ENCODE measurements at places on chromosomes 5 and 9.

- no peak for DNase-seq
Observed at GRCh38 chr9:33125871-33126823, 41.0 kb downstream of the B4GALT1 start.

GRCh38 chr9:91407580-91408318 lies 15.9 kb downstream of the NFIL3 start:
- no peak for DNase-seq

GRCh38 chr5:78597974-78598371 lies 50.6 kb downstream of the LHFPL2 start:
- DNase-seq: no peak

GRCh38 chr5:4544049-4544670 lies 596.0 kb upstream of the ADAMTS16 start:
- no peak for DNase-seq

DNA sequence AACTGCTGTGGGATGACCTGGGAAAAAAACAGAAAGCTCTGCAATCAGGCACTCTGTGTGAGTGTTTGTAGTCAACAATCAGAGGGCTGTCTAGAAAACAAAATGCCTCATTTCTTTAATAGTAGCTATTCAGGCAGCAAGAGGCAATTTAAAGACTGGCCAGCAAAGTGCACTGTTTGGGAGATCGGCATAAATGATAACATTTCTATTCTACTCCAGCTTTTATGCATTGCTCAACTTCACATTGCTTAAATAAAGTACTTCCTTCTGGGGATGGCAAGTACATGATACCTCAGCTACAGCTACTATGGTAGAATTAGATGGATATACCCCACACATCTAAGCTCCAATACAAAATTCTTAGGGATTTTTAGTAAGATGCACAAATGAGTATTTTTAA lies 193.1 kb downstream of the DCP2 start:
- DNase-seq: no peak

- DNase-seq: no peak
Observed at GRCh38 chr5:146726891-146727290, 151.7 kb downstream of the PPP2R2B start.

DNA sequence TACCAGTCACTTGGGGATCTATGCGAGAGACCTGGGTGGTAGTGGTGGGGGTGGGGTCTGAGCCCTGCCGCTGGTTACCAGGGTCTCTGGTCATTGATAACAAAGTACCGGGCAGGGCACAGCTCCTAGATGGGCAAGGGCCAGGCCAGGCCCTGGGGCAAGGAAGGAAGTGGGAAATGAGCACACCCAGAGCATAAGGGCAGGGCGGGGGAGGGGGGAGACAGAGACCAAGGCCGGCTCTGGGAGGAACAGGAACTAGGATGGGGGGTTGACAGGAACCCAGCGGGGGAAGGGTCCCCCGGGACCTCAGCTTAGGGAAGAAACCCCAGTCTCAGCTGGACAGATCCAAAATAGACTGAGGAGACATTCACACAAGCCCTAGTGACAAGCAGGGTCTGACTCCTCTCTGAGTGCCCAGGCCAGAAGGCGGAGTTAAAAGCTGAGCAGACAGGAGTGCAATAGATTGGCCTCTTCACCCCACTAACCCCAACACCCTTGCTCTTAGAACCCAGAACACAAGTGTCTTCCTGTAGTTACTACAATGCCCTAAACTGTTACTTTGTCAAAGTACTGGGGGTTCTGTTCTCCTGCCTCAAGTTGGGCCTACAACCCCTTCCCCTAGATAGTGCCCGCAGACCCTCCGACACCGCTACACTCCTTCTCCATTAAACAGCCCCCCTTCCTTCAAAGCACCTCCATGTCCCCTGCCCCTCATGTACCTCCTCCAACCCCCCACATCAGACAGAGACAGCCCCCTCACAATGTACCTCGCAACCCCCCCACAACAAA lies 628 bp downstream of the ATOSB start:
- no peak for DNase-seq

DNA sequence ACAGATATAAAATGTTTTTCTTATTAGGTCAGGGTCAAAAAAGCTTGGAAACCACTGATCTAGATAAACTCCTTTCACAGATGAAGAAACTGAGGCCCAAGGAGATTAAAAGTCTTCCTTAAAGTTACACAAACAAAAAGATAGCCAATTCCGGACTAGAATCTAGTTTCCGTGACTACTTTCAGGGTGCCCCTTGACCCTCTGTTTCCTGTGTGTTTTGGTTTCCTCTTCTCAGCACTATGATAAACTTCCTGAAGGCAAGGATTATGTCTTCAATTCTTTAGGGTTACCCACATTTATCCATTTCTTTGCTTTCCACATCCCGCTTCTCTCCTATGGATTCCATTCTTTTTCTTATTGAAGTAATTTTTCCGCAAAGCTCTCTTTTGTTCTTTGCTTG lies 83.1 kb downstream of the ADAMTS12 start:
- DNase-seq: no peak

DNA sequence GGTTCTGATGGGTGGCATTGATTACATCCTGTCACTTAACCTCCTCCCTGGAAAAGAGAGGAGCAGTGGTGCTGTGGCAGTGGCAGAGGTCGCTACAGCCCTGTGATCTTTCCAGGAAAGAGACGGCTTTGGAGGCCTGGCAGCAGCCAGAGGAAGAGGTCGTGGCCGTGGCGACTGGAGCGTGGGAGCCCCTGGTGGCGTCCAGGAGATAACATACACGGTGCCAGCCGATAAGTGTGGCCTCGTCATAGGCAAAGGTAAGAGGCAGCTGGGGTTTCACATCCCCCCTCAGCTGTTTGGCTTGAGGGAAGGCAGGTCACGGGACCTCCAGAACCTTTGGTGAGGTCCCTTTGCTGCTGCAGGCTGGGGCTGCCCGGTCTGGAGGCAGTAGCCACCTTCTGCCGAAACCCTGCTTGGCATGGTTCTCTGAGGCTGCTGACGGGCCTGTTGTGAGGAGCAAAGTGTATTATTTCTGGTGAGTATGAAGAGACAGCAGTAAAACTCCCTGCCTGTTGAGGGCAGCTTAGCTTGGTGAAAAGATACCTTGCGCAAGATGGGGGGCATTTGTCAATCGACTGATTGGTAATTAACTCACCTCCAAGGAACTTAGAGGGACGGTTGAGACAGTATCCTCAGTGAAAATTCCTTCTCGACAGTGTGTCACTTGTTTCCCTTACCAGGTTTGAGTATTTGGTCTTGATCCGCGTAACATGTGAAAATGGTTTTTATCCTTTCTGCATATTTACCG lies 38.0 kb upstream of the PRDM12 start:
- no peak for DNase-seq

- DNase-seq: no peak
Observed at GRCh38 chr9:83317244-83317643, 221.0 kb downstream of the FRMD3 start.

DNA sequence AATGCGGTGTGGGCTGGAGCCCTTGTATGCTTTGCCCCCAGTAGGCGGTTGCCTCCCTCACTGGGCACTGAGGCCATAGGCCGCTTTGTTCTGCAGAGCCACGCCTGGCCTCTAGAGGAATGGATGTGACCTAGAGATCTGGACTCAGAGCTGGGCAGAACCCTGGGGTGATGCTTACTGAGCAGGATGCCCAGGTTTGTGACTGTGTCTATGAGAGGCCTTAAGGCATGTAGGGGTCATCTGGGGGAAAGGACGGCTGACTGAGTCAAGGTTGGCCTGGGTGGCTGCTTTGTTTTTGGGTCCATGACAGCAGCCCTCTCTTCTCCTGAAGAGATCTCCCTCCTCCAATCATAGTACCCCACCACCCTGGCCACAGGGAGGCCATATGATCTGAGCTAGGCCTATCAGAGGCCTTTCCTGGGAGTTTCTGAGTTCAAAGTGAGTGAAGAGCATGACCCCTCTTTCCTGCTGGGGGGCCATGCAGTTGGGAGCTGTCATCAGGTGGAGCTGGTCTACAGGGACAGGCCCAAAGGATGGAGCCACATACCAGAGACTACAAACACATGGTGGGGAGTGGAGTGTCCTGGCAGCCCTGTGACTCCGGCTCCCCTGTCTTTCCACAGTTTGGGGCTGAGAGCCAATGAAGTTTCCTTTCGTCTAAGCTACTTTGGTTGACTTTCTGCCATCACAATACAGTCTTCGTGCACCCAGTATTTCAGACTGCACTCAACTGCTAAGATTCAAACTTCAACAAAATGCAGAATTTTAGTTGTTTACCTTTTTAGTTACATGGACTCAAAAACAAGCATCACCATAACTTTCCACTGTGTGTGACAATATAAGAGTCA lies 165.4 kb downstream of the AUH start:
- no peak for DNase-seq

- no peak for DNase-seq
Observed at GRCh38 chr5:59407967-59408366, 485.6 kb downstream of the PDE4D start.

DNA sequence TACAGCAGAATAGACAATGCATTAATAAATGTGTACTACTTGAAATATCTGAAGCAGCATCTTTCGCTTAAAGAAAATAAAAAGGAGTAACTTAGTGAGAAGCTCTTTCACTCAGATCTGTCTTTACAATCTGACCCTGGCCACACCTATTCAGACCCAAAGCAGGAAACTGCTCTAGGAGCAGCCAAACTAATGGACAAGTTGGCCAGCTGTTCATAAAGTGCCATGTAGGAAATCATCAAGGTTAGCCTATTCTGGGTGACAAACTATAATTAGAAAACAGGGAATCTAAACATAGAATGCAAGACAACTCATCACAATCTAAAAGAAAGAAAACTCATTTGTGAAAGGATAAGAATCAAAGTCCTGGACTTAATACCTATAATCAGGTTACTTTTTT lies 101.3 kb downstream of the AGTPBP1 start:
- no peak for DNase-seq

DNA sequence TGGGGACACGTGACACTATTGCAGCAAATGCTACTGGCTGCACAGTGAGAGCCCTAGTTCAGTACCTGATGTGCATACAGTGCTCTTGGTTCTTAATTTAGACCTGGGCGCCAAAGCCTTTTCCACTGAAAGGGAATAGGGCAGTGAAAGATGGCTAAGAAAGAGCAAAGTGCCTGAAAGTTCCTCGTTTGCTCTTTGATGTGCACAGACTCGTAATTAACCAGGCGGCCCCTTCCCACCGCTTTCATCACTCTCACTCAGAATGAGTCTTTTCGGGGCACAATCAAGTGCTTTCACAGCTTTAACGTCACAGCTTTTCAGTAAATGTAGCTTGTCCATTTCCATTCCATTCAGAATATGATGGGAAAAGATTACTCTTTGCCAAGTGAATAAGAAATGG lies 116.6 kb upstream of the ADRA1B start:
- no peak for DNase-seq

DNA sequence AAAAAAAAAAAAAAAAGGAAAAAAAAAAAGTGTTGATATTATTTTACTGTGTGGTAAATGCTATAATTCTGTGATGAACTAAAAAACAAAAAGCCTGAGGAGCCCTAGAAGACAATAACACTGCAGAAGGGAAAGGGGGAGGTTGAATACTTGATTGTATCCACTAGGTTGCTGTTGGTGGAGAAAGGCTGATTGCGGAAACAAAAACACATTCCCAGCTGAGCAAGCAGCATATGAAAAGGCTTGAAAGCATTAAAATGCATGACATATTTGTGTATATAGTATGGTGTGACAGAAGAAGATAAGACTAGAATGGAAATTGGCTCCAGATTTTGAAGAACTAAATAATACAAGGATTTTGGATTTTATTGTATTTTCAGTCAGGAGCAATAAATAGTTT lies 8.9 kb downstream of the RABGAP1 start:
- no peak for DNase-seq

- DNase-seq: no peak
Observed at GRCh38 chr9:19116107-19116790, 11.0 kb downstream of the PLIN2 start.

GRCh38 chr9:36721846-36722588 lies 149.3 kb downstream of the MELK start:
- no peak for DNase-seq
